ENCODE measurements at places on chromosomes 6 and 20.

DNA sequence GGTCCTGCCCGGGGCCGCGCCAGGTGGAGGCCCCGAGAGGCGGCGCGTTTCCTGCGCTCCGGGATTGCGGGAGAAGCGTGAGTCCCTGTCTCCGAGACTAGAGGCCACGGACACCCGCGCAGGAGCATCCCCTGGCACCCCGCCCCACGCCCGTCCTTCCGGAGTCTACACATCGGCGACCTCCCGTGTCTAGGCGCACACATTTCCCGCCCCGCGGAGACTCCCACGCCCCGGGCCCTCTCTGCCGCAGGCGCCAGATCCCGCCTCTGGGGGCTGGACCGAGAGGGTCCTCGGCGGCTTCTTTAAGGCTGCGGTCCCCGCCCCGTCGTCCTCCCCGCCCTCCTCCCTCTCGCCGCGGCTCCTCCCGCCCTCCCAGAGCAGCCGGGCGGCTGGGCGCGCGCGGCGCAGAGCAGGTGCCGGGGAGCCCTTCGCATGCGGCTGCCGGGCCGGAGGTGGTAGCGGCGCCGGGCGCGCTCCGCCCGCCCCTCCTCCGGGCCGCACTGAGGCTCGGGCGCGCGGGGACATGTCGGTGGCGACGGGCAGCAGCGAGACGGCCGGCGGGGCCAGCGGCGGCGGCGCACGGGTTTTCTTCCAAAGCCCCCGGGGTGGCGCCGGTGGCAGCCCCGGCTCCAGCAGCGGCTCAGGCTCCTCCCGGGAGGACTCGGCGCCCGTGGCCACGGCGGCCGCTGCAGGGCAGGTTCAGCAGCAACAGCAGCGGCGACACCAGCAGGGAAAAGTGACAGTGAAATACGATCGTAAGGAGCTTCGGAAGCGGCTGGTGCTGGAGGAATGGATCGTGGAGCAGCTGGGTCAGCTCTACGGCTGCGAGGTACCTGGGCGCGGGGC is at the start of gene PPP1R14C:
TSS of gene PPP1R14C (plus strand) at position 375 of the 846 bp plus-strand sequence. CDS start at position 524, 149 bp downstream.
- DNase-seq: no peak

DNA sequence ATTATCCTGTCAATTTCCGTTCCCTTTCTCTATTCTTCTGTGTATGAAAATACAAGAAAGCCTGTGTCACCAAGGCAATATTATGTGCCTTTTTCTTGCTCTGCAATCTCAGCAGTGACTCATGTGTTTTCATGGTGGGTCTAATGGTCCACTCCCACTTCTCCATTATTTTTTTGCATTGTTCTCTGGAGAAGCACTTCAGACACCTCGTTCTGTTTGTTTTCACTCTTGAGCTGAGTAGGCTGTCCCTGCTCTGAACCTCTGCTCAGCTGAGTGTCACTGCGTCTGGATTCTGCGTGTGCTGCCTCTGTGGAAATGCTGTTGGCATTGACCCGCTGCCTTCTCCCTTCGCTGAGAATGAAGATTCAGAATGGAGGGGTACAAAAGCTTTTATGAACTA is 230.6 kb downstream of the TMEM242 start:
- DNase-seq: no peak

GRCh38 chr6:150684714-150685459 is 85.2 kb downstream of the PLEKHG1 start:
- no peak for DNase-seq

GRCh38 chr20:57106692-57107091 is 159.7 kb downstream of the BMP7 start:
- no peak for DNase-seq

DNA sequence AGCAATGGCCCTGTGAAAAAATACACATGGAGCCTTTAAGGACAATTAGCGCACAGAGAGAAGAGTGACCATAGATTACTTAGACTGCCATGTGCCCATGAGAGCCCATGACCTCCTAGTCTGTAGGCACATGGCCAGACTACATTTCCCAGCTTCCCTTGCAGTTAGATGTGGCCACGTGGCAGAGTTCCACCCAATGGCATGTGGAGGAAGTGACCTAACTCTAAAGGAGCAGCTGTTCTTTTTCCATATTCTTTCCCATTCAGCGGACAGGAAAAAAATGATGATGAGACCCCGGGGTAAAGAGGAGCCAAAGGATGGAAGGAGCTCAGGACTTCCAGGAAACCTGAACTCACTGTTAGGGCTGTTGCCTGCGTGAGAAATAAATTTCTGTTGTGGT is 116.6 kb downstream of the CBLN4 start:
- DNase-seq: no peak
